ENCODE measurements at places on chromosomes 5 and 9. TPM values are rescaled to one million over a fixed set of nuclear protein-coding genes. Genes with fewer than 3 reads are reported as not detected.

DNA sequence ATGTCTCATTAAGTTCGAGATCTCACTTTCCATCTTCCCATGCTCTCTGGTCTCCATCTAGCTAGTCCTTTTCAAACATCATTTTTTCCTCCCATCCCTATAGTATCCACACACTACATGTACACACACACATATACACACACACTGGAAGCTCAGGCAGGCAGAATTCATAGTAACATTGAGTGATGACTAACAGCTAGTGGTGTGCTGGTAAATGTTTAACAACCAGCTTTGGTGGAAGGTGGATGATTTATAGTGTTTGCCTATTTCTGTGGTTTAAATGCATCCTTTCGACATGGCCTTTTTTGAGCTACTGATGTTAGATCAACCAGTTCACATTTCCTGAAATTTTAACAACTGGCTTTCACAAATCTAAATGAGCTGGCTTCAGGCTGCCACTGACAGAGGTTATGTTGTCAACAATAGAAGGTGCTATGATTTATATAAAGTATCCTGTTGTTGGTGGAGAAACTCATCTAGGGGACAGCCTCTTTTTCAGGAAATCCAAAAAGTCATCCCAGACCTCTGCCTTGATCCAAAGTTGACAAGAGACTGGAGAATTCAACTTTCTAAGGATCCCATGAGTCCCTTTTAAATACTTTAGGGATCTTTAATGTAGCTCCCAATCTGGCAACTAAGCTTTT is 117.8 kb downstream of the CCDC192 start:
- no peak for DNase-seq

PLAC8L1 gene
- total RNA-seq, result not detected

- DNase-seq, result no peak
Observed at GRCh38 chr5:45037927-45038326, 229.2 kb downstream of the MRPS30 start.

SLC45A2 gene
- total RNA-seq, result 0.34 TPM

GRCh38 chr5:180642779-180643178 is 6.6 kb downstream of the FLT4 start:
- DNase-seq, result no peak

DNA sequence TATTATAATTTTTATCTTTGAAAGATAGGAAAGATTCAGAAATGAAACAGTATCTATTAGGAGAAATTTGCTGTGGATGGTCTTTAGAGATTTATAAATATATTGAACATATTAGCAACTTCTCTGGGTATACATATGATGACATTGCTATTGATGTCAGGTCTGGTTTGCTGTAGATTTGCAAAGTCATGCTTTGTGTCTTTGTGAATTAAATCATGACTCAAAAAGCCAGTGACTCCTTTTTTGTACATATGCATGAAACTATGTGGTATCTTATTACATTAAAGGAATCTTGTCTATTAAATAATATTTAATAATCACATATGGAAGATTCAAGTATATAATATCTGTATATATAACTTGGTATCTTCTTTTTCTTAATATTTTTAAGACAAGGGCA is 141.9 kb downstream of the ST8SIA4 start:
- no peak for DNase-seq

MAT2B gene
- 69.4 TPM for total RNA-seq

GRCh38 chr5:56755036-56755555 is 60.3 kb upstream of the MAP3K1 start:
- no peak for DNase-seq

- no peak for DNase-seq
Observed at GRCh38 chr5:172678902-172679301, 37.8 kb downstream of the NEURL1B start.

DNA sequence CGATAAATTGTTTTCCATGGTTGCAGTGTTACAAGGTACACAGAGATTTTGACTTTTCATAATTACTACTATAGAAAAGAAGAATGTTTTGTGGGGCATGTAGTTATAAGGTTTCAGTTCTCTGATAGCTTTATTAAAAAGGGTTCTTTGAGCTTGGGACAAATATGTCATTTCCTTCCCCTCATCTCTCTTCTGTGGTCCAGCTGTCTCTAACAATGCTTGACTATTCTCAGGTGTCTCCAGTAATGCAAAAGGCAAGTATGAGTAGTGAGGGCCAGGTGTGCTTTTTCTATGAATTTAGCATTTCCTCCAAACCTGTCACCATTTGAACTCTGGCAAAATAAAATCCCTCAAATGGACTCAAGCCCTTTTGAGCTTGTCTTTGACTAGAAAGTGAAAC is 84.3 kb downstream of the SLF1 start:
- DNase-seq, result no peak
